DMS153 (cell line): ENCODE measurements at places on chromosomes 11 and 22.

GRCh38 chr22:28629420-28630176 lies 50.0 kb downstream of the TTC28 start:
- DNase-seq, result no peak

DNA sequence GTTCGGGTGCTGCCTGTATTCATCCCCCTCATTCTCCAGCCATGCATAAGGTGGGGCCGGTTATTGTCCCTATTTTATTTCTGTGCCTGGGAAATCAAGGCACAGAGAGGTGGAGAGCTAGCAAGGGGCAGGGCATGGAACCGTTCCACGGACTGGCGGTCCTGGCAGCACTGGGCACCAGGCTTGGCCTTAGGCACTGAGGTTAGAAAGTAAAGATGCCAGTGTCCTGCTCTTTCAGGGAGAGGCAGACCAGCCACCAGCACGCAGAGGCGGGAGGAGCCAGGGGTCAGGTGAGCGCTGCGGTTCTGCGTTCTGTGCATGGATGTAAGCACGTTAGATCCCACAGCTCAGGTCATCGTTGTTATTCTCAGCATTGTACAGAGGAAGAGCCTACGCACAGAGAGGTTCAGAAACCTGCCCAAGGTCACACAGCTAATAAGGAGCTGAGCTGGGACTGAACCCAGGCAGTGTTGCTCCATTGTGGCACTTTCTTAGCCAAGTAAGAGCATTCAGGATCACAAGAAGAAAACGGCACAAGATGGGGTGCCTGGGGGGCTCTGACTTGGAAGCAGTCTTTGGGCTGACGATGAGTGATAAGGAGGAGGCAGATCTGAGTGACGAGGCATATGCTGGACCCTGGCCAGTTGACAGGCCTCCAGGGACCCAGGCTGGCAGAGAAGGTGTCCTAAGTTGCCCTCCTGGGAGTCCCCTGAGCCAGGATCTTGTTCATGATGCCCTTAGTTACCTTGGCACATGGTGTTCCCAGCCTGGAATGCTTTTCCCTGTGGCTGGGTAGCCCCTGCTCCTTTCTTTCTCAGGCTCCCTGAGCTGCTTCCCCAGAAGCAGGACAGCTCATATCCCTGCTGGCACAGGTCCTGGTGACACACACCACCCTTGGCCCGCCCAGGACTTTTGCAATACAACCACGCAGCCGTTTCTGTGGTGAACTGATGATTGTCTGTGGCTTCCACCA lies 41.1 kb downstream of the OSBPL5 start:
- no peak for DNase-seq

DNA sequence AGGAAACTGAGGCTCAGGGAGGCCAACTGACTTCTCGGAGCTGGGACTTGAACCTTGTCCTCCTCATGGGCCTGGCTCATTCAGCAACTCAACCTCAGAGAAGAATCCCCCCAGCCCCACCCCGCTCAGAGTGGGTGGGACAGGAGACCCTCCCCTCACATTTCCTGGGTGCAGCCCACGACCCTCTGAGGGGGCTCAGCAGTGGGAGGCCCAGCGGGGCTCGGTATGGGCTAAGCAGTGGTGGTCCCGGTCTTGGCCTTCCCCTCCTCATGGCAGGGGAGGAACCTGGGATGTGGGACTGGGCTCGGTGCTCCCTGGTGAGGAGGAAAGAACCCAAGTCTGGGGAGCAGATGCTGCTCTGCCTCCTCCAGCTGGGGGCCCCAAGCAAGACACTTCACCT lies 14.2 kb upstream of the CABP7 start:
- DNase-seq, result no peak

GRCh38 chr11:45319077-45319476 lies 32.9 kb upstream of the SYT13 start:
- DNase-seq, result no peak

- no peak for DNase-seq
Observed at GRCh38 chr11:64134963-64135362, 30.9 kb downstream of the MACROD1 start.

- DNase-seq, result no peak
Observed at GRCh38 chr11:69305885-69306540, 12.1 kb downstream of the MYEOV start.

- no peak for DNase-seq
Observed at GRCh38 chr22:38950527-38951295, 6.7 kb upstream of the APOBEC3A start.

DNA sequence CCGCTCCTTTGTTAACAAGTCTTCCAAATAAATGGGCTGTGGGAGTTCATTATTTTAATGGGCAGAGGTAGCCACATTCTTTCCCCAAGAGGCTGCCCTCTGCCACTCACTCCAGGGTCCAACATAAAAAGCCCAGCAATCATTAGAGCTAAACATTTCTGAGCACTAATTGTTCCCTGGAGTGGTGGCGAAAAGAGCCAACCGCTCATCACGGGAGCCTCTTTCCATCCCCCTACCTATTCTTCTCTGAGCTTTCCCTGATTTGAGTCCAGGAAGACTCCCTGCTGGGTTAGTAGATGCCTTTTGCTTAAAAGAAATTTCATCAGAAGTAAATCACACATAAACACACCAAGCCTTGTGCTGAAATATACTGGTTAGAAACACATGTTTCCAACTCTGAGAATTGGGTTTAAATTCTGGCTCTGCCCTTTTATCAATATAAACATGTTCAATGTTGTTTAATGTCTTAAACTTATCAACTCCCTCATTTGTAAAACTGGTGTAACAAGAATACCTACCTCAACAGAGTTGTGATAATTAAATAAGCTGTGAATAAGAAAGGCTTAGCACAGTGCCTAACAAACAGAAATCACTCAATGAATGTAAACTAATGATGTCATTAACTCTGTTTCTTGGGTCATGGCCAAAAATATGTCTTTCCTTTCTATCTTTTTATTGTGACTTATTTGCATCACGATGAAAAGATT lies at the start of gene OR5A2:
Gene OR5A2, minus strand, starts transcription at position 53 of the 707 bp plus-strand sequence. CDS start 3,460 bp downstream, outside the sequence.
- DNase-seq, result peak; percentile 75

DNA sequence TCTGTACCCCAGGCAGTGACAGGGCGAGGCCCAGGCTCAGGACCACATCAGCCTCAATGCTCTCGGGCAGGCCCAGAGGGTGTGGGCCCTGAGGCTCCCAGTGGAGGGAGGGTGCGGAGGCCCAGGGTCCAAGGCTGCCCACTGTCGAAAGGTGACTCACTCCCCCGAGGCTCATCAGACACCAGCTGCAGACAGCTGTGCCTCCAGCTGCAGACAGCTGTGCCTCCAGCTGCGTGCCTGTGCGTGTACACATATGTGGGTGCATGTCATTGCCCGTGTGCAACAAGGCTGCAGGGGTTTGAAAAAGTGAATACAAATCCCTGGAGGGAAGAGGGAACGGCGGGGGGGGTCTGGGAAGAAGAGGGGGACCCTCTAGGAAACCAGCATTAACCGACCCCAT lies 134.3 kb downstream of the BRD1 start:
- no peak for DNase-seq

GRCh38 chr22:46797355-46797754 lies 34.9 kb downstream of the TBC1D22A start:
- no peak for DNase-seq

DNA sequence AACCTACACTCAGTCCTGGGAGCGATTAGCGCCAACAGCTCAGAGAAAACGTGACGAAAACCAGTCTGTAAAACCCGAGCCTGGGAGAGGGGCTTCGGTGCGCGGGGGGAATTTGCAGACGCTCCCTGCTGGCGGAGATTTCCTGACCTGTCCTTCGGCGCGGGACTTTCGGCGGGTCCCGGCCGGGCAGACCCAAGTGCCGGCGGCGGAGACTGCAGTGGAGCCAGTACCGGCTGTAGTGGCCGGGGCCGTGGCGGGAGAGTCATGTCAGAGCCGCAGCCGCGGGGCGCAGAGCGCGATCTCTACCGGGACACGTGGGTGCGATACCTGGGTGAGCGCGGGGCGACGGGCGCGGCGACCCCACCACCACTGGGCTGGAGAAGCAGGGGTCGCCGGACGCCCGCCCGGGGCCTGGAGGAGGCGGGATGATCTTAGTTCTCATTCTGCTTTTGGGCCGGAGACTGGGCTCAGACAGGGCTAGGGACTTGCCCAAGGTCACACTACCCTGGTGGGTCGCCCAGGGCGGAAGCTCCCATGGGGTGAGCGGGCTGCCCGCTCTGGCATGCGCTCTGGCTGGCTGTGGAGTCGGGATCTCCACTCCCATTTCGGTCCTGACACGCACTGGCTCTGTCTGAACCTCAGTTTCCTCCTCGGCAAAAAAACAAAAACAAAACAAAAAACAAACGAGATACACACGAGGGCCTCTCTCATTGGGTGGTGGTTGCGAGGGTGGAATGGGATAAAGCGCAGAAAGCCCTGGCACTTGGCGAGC lies at the start of gene MTFP1:
Gene MTFP1, plus strand, starts transcription at position 153 of the 772 bp plus-strand sequence. Its CDS starts 112 bp downstream, at position 265.
- peak; percentile 40 for DNase-seq

GRCh38 chr11:2207773-2208621 lies 36.4 kb upstream of the TH start:
- no peak for DNase-seq

DNA sequence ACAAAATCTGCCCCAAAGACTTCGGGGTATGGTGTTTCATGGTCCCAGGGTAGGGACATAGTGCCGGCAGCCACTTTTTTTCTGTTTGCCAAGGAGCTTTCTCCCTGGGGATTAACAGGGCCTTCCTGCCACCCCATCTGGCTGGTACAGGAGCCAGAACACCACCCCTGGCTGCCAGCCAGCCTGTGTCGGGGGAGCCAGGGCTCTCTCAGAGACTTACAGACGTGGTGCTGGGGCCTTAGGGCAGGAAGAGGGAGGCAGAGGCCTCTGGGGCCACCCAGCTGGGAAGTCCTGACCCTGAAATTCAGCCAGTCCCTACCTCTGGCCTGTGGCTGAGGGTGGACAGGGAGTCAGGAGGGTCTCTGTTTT lies 52.4 kb upstream of the CDON start:
- peak; percentile 83 for DNase-seq

GRCh38 chr11:124174001-124174583 lies 9.1 kb upstream of the OR10D3 start:
- peak; percentile 96 for DNase-seq

- no peak for DNase-seq
Observed at GRCh38 chr11:73201249-73201648, 16.8 kb upstream of the P2RY2 start.

DNA sequence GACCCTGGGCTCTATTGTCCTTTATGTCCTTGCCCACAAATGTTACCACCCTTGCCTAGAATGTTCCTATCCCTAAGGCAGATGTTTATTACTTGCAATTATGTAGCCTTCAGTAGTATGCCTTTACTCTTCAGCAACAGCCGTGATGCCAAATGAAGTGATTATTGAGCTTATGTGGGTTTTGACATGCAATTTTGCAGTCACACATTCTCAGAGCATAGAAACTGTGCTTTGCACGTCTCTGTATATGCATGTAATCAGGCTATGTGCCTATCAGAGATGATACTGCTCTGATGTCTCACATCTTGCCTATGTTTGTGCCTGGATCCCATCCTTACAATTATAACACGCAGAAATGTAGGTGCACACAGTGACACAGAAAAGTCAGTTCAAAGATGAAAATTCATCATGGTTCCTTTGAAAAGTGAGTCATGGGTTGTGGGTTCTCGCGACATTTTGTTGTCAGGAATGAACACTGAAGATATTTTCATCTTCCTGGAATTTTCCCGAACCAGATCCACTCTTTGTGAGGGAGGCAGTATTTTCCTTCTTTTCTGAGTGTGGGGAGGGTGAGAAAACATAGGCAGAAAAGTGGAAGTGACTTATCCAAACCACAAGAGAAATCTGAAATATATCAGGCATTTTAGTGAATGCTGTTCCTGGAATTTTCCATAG lies 81.1 kb downstream of the BMAL1 start:
- DNase-seq, result no peak

DNA sequence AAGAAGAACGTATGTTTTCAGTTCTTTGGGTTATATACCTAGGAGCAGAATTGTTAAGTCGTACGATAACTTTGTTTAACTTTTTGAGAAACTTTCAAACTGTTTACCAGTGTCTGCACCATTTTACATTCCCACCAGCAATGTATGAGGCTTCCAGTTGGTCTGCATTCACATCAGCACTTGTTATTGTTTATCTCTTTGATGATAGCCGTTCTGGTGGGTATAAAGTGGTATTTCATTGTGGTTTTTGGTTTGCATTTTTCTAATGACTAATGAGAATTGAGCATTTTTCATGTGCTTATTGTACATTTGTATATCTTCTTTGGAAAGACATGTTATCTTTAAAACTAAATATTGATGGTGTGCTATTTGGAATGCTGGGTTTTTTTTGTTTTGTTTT lies 59.8 kb downstream of the KDM2A start:
- no peak for DNase-seq

DNA sequence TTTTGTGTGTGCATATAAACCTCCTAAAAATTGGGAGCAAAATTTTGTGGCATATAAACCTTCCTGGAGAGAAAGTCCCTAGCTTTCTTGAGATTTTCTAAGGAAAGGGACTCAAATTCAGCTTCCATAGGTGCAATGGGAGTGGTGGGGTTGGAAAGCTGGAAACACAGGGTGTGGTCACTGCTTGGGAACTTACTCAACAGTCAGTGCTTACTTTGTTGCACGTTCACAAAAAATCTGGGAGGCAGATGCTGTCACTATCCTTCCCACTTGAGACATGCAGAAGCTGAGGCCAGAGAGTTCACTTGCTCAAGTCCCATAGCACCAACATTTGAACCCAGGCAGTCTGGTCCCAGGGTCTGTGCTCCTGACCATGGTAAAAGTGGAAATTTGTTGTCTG lies 3.9 kb upstream of the CATSPERZ start:
- DNase-seq, result no peak

DNA sequence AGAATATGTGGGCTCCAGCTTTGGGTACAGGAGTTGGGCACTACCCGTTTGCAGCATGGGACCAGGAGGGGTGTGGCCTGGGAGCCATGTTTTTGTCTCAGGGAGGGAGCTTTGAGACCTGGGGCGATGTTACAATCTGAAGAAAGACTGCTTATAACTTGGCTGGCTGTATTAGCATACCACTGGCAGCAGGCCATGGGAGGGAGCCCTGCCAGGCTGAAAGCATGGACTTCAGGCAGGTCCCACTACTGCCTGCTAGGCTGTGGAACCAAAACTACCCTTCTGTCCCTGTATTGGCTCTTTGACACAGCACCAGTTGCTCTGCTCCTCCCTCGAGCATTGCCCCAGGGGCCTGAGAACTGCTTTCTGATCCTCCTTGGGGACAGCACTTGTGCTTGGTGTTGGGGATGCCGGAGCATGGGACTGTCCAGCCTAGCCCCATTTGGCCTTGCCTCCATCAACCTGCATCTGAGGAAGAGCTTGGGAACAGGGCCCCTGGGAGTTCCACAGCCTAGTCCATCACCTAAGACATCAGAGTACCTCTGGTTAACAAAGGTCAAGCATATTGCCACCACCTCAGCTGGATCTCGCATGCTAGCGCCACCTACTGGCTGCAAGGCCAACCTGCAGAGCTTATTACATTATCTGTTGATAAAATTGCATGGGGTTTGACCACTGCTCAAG lies 217.4 kb downstream of the SBF2 start:
- DNase-seq, result no peak
